CD4-positive, alpha-beta T cell treated with Interleukin-15 for 4 hours (primary cell): ENCODE measurements at places on chromosomes 1 and 21.

- no peak for DNase-seq
These were observed 37.5 kb upstream of the POU3F1 start for GRCh38 chr1:38084113-38084512.

- no peak for DNase-seq
These were observed 393 bp downstream of the LYSMD1 start for GRCh38 chr1:151165281-151165737.

DNA sequence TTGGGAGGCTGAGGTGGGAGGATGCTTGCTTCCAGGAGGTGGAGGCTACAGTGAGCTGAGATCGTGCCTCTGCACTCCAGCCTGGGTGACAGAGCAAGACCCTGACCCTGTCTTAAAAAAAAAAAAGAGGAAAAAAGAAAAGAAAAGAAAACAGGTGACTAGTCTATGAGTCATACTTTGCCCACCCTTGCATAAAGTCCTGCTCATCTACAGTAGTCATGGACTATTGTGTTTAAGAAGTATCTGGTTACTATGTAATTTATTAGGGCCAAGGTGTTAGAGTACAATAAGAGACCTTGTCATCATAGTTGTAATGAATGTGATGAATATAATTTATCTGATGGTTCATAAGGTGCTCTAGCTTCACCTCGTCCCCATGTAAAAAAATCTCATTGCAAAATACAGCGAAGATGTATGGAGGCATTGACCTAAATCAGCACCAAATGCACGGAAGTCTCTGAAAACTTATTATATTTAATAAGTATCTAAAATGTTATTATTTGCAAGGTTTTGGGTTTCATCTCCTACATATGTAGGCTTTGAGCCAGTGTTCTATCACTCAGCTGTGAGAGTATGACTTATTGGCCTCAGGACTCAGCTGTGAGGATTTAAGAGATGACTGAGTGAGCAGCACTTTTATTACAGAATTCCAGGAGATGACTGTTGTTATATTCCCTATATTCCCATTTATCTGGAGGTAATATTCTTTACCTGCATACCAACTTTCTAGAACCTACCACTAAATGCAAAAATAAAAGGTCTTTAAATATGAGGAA is 19.9 kb upstream of the KCNJ6 start:
- no peak for DNase-seq

GRCh38 chr1:166026555-166026954 is 140.2 kb downstream of the FAM78B start:
- DNase-seq, result no peak

DNA sequence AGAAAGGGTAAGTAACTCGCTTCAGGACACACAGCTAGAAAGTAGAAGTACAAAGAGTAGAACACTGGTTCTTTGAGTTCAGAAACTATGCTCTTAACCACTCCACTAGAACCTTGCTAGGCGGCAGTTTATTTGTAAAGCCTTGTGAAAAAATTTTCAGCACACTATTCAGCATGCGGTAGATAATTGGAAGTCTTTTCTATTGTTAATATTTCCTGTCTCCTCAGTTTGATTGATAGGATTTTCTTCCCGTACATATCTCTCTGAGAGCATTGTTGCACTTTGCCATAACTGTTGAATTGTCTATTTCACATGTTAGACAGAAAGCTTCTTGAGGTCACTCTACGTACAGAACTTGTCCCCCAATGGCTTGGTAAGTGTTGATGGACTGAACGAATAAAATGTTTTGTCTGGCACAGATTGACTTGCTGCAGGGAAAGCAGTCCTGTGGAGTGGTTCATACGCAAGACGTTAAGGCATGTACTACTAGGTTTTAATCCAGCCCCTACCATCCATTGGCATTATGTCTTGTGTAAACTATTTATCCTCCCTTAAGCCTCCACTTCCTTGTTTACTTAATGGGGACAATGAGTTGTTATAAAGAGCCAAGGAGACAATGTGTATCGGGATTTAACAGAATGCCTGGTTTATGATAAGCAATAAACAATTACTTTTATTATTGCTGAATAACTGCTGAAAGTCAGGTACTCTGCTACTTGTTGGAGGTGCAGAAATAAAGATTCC is 35.8 kb downstream of the C1orf21 start:
- DNase-seq, result no peak

DNA sequence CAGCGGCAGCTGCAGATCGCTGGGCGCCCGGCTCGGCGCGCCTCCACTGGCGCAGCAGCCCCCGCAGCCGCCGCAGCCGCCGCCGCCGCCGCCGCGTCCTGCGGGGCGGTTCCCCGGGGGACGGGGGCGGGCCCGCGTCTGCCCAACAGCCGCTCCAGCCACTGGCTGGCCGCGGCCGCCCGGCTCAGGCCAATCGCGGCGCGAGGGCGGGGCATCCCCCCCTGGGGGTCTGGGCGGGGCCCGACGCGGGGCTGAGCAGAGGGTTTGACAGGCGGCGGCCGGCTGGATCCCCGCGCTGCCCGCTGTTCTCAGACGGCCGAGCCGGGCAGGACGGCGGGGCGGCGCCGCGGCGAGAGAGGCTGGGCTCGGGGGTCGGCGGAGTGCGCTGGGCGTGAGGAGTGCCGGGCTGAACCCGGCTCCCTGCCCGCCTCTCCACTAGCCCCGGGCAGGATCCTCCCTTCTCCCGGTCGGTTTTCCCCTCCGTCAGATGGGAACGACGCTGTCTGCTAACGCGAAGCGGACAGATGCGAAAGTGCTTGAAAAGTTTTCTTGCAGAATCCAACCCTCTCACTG is at the start of gene GLIS1:
Gene GLIS1, minus strand, starts transcription at position 56 of the 573 bp plus-strand sequence. CDS start 1,100 bp downstream, outside the sequence.
- DNase-seq, result peak; percentile 21

- DNase-seq, result peak; percentile 50
These were observed 575 bp downstream of the RRAGC start for GRCh38 chr1:38858833-38859560.

DNA sequence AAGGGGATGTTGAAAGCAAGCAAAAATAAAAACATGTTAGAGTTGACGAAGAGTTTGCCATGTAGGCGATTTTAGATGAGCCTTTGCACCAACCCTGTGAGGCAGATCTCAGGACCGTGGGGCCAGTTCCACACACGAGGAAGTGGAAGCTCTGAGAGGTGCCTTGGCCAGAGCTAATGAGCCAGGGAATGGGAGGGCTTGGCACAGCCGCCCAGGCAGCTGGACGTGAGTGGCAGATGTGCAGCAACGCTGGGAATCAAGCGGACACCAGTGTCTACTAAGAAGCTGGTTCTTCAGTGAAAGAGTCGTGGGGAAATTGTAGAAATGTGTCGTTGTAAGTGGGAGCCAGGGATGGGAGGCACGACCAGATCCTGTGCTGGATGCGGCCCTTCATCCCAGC is 58.9 kb upstream of the COL6A1 start:
- no peak for DNase-seq

GRCh38 chr1:222387007-222387814 is 160.7 kb downstream of the HHIPL2 start:
- no peak for DNase-seq

- DNase-seq, result no peak
These were observed 65.1 kb upstream of the TTC34 start for GRCh38 chr1:2866422-2867086.

DNA sequence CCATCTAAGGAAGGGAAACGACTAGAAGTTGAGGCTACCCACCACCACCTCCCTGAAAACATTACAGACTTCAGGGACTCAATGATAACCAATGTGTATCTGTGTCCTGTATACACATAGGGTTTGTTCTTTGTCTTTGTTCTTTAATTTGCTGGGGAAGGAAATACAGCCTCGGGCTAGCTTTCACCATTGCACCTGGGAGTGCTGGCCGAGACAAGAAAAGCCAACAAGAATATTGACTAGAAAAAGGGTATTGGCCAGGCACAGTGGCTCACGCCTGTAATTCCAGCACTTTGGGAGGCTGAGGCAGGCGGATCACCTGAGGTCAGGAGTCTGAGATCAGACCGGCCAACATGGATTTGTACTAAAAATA is 50.4 kb downstream of the MDM4 start:
- DNase-seq, result no peak

DNA sequence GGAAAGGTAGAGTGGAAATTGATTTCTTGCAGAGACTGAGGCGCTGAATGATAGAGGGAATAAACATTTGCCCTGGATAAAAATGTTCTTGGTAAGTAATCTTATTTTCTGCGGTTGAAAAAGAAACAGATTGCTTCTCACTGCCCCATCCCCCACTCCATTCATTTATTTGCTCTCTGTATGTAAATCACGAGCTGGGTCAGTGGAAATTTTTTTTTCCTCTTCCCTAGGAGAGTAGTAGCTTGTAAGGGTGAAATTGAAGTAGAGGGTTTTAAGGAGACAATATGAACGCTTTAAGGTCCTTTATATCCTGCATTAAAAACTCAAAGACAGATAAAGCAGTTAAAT is 1.4 kb upstream of the BRINP3 start:
- DNase-seq, result no peak

- DNase-seq, result peak; percentile 10
These were observed 110.4 kb downstream of the SYT2 start for GRCh38 chr1:202599669-202600431.

GRCh38 chr1:13554798-13555197 is 28.8 kb upstream of the PDPN start:
- no peak for DNase-seq

DNA sequence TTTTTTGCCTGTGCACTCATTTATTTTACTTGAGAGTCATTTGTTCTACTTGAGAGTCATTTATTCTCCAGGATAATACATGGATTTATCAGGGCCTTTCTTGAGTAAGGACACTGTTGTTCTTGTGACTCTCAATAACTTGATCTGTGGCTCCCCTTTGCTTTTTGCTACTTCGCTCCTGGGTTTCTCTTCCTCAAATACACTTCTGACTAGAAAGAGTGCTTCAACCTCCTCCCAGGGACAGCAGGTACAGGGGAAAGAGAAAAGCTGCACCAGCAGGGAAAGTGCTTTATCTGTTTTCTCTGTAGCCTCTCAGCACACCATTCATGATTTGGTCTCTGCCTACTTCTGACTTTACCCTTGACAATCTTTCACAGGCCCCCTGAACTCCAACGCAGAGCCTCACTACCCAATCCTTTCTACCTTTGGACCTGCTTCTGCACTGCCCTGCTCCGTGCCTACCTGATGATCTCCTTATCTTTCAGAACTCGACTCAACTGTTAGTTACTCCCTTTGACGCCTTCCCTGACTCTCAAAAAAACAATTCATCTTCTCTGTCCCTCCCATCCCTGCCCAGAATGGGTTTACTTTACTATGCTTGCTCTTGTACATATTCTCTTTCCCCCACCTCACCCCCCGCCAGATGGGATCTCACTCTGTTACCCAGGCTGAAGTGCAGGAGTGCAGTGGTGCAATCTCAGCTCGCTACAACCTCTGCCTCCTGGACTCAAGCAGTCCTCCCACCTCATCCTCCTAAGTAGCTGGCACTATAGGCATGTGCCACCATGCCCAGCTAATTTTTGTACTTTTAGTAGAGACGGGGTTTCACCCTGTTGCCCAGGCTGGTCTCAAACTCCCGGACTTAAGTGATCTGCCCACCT is 15.6 kb upstream of the PIGM start:
- DNase-seq, result no peak

GRCh38 chr1:193634470-193634869 is 448.1 kb upstream of the B3GALT2 start:
- DNase-seq, result peak; percentile 10

GRCh38 chr1:79657951-79658658 is 651.6 kb upstream of the ADGRL4 start:
- no peak for DNase-seq

DNA sequence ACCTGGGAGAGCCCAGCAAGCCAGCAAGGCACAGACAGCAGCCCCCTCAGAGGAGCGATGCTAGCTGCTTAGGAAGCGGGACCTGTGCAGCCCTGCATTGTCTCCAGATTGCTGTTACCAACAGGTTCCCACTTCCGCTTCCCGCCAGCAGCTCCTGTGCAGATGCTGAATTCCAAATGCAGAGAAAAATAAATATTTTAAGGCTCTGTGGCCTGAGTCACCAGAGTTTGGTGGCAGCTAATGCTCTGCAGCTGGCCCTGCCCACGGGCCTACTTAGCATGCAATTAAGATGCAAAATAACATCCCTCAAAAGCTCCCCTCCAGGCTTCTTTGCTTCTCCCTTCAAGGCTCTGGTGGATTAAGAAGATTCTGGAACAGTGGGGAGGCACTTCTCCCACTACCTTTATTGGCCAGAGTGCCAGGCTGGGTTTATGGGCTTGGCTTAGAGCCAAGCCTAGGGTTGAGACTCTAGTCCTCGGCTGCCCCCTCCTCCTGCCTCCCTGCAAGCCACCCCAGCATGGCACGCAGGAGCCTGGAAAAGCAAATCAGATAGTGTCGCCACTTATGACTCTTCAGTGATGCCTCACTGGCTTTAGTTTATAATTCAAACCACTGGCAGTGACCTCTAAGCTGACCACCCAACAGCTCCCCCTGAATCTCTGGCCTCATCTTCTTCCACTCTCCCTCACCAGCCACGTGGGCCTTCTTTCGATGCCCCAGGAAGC is 207.1 kb upstream of the ZC3H12A start:
- DNase-seq, result no peak

DNA sequence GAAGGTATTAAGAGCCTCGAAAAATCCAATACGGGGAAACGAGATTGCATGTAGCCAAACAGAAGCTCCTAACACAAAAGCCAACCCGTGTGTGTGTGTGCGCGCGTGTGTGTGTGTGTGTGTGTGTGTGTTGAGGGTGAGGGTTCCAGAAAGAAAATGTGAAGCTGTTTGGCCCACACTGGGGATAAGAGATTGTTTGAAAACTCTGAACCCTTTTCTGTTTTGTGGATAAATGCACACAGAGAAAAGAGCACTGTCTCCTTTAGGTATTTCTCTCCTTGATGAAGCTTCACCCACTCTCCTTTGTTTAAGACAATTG is 1.9 kb downstream of the WLS start:
- DNase-seq, result no peak

- no peak for DNase-seq
These were observed 133.1 kb upstream of the KIAA1614 start for GRCh38 chr1:180779584-180779983.

DNA sequence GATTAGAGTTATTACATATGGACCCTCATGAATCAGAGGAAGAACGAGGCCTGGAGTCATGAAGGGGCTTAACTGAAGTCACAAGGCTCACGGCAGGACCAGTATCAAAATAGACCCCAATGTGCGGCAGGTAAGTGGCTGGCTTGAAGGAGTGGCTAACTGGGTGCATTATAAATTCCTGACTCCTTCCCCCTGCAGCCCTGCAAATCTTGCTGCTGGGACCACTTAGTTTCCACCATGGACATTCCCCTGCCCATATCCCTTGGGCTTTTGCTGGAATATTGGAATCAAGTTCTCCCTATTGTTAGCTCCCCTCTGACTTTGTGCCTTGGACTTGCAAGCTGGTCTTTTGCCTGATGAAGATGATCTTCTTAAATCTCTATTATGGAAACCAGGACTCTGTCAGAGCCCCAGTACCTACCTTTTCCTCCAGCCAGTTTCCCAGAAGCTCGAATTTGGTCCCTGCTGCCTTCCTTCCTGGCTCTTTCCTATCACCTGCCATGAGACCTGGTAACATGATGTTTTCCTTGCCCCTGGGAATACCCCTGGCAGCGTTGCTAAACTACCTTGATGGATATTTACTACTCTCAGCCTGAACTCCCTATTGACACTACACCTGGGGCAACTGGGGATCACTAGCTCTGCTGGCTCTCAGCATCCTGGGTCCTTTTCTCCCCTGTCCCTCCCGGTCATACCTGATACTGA is 156.0 kb upstream of the JUN start:
- no peak for DNase-seq

GRCh38 chr1:171654201-171654941 is 1.9 kb upstream of the MYOC start:
- no peak for DNase-seq
